ENCODE measurements at places on chromosomes 6 and 20.

GRCh38 chr6:66731310-66731709, 1024.3 kb upstream of the EYS start:
- peak; percentile 30 for DNase-seq
- H3K27ac ChIP-seq = no peak overlapping the region
- peaks cover 18% of the 10 kb centered on the region for H3K4me1 ChIP-seq
- no peaks in the 10 kb centered on the region for H3K27me3 ChIP-seq
- H3K36me3 ChIP-seq = no peaks in the 10 kb centered on the region
- H3K4me3 ChIP-seq = no peak overlapping the region

GRCh38 chr6:3384241-3385143, 72.4 kb downstream of the SLC22A23 start:
- no peaks in the 10 kb centered on the region for H3K27me3 ChIP-seq
- H3K27ac ChIP-seq = no peak overlapping the region
- H3K4me1 ChIP-seq = peaks cover 36% of the 10 kb centered on the region
- no peak for DNase-seq

DNA sequence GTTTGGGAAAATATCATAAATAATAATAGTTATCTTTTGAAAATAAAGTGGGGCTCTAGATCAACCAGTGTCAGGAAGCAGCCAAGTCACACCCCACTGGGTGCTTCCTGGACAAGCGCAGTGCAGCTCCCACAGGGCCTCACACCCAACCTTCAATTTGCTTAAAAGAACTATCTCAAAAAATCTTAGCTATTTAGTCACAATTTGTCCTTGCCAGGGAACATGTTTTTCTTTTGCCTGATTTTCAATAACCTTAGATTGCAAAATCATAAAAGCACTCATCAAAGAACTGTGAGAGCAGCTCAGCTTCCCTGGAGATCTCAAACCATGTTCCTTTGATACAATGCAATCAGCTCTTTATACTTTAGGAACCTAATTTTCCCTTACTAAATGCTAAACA, 1.6 kb upstream of the NCOA7 start:
- no peak for DNase-seq
- H3K27me3 ChIP-seq = no peaks in the 10 kb centered on the region
- peak overlapping the region; percentile 93 for H3K4me3 ChIP-seq
- peaks cover 37% of the 10 kb centered on the region for H3K4me1 ChIP-seq
- H3K36me3 ChIP-seq = peaks cover 34% of the 10 kb centered on the region

- DNase-seq = peak; percentile 19
- H3K4me3 ChIP-seq = peak overlapping the region; percentile 82
- H3K36me3 ChIP-seq = peaks cover 25% of the 10 kb centered on the region
- no peaks in the 10 kb centered on the region for H3K27me3 ChIP-seq
These were observed 762 bp downstream of the LSM2 start for GRCh38 chr6:31805939-31806469.

- H3K27me3 ChIP-seq = no peaks in the 10 kb centered on the region
- no peak overlapping the region for H3K27ac ChIP-seq
- H3K4me1 ChIP-seq = peaks cover 7% of the 10 kb centered on the region
- H3K4me3 ChIP-seq = no peak overlapping the region
- H3K36me3 ChIP-seq = no peaks in the 10 kb centered on the region
These were observed 585.3 kb upstream of the ARID1B start for GRCh38 chr6:156191895-156192294.

- peaks cover 19% of the 10 kb centered on the region for H3K4me1 ChIP-seq
- peak; percentile 13 for DNase-seq
- peaks cover 4% of the 10 kb centered on the region for H3K36me3 ChIP-seq
These were observed 300.9 kb downstream of the DHX35 start for GRCh38 chr20:39263076-39263475.

DNA sequence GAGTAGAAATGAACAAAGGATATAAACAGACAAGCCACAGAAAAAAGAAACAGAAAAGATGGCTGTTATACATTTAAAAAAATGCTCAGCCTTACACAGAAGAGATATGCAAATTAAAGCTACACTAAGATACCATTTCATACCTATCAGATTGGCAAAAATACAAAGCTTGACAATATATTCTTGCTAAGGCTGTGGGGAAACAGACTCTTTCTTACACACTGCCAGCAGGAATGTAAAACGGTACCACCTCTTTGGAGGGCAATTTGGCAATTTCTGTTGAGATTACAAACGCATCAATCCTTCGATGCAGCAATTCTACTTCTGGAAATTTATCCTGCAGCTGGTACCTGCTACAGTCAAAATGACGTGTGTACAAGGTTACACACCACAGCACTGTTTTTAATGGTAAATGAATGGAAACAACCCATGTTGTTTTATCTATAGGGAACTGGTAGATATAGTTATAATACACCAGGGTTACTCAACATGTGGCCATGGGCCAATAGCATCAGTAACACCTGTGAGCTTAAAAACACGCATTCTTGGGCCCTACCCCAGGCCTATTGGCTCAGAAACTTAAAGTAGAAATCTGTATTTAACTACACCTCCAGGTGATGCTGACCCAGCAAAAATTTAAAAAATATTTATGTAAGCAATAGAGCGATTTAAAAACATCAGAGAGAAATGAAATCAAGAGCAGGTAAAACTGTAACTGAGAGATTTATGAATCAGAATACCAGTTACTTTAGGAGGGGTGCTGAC, 53.3 kb downstream of the TRAM2 start:
- DNase-seq = peak; percentile 75
- peaks cover 6% of the 10 kb centered on the region for H3K36me3 ChIP-seq
- H3K27me3 ChIP-seq = no peaks in the 10 kb centered on the region
- H3K4me3 ChIP-seq = no peak overlapping the region

Data from MCF 10A (cell line).